Vagina (tissue), 2 donors: ENCODE measurements at places on chromosomes 6 and 20.

DNA sequence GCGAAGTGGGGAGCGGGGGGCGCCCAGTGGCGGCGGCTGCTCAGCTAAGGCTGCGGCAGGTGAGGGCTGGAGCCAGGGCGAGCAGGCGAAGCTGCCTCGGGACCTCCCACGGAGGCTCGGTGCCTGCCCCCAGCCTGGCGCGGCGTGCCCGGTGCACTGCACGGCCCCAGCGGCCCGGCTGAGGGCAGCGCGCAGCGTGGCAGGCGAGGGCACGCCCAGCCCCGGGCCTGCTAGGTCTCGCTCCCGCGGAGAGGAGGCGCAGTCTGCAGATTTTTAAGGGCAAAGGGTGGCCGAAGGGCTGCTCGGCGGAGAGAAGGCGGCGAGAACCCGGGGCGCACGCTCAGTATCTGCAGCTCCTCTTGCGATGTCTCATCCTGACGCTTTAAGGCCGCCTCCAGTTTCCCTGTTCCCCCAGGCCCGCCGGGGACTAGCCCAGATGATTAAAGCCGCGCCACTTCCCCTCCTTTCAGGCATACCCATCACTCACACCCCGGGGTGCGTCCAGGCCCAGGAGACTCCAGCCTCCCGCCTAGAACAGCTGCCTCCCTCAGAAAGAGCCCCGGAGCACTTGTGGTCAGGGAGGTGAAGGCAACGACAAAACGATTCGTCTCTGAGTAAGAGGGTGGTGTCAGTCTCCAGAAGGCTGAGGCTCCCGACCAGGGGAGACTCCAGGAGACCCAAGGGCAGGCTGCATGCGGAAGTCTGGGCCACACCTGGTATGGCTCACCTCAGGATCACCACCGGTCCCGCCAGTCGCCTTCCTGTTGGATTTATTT, at the start of gene FERMT1:
Gene FERMT1 (minus strand): TSS at position 158 of the 776 bp plus-strand sequence. CDS start 3,476 bp downstream, outside the sequence.
- no peak for DNase-seq

DNA sequence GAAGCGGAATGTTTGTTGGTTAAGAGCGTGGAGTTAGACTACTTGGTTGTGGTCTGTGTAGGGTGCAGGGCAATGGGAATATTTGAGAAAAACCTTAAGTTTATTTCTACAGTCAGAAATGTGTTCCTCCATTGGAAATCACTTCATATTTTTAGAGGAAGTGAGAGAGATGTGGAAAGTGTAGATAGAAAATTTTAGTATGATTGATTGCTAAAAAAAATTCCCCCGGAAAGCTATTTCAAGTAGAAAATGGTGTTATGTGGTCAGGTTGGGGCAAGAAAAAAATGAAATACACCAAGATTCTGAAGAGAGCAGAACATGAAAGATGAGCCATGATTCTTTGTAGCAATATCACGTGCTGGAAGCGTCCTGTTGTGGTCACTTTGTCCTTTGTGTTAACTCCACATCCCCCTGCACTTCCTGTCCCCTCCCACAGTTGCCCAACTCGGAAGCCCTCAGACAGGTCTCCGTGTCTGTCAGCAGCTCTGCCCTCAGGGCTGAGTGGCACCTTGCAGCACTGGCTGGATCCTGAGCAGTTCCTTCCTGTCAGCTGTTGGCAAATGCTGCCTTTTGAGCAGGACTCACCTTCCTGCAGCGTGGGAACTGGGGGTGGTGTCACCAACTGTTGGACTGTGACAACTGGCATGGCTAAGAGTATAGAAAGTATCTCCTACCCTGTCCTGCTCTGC, 137.5 kb upstream of the SLC24A3 start:
- DNase-seq: peak; percentile 82

GRCh38 chr6:73286752-73287151, 23.8 kb upstream of the KHDC1 start:
- no peak for DNase-seq

DNA sequence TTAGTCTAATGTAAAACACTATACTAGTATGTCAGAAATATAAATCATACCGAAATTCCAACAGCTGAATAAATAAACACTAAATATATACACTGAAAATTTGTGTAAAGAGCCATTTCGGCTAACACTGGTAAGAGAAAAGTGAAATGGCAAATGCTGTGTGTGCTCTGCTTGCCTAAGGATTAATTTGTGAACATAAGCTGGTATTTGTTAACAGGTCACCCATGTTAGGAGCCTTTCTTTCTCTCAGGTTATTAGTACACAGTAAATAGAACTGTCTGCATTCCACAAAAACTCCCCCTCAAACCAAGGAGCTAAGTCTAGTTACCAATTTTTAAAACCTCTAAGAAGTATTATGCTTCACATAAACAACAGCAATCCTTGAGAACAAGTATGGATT, 27.0 kb downstream of the ELOVL5 start:
- no peak for DNase-seq

DNA sequence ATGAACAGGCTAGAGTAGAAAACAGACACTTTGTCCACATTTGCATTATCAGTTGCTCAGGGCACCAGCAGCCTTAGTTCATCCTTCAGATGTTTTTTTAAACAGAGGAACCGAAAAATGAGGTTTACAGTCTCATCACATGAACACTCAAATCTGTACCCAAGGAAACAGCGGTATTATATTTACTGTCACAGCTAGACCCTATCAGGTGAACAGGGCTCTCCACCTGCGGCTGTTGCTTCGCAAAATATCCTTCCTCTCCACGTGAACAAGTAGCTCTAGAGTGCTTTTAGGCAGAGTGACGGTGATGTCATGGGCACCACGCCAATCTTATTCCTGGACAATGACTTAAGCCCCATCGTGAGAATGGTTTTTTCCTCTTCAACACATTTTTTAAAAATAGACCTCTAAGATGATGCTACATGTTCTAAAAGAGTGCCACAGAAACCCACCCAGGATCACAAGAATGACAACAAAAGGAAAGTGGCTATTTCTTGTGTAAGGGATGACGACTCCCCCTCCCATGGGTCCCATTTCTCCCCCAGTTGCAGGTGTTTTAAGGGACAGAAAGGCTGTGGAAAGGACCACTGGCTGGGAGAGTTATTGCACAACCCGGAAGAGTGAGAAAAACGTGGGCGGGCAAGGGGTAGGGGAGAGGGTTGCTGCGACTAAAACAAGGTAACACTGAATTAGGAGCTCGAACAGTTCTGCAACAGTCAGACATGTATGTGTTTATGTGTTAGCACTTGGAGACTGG, 77.7 kb downstream of the EFHC1 start:
- DNase-seq: no peak

- DNase-seq: no peak
Measured at GRCh38 chr6:116102873-116103272, 2.2 kb downstream of the NT5DC1 start.

DNA sequence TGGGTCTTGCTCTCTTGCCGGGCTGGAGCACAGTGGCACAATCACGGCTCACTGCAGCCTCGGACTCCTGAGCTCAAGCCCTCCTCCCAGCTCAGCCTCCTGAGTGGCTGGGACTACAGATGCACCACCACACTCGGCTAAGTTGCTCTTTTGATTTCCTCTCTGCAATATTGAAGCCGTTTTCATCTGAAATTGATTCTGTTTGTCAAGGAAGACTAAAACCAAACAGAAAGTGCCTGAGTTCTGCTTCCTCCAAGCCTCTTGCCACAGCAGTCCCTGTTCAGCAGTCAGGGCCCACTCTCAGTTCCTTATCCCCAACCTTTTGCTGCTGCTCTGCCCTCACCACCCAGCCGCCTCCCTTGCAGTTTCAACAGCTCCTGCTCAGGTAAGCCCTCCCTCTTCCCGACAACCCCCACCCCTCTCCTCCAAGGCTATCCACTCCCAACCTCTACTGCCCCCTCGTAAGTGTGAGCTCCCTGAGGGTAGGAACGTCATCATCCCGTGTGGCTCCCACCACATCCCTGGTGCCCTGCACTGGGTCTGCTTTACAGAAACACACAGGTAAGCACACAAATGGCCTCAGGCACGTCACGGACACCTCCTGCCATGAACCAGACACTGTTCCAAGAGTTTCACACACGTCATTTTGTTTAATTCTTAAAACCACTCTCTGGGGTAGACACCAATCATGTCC, 70.7 kb upstream of the TAB2 start:
- no peak for DNase-seq

GRCh38 chr20:14963262-14963663, 625.9 kb upstream of the FLRT3 start:
- DNase-seq: no peak

DNA sequence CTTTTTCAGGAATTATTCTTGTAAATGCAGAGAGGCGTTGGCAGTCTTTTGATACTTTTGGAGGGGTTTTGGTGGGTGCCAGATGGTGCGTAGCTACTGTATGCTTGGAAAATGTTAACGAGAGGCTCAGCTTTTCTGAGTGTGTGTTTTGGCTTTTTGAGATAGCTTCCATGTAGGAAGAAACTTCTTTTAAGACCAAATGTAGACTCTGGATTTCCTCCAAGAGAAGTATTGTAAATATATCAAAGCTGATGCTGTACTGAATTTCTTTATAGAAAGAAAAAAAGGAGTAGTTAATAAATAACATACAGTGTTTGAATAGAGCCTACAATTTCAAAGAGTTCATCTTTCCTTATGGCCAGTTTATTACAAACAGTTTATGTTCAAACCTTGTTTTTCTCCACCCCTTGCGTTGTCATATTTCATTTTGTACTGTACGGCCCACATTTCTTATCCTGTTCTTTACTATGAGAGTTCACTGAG, 16.7 kb downstream of the TIAM2 start:
- no peak for DNase-seq
